ENCODE measurements at places on chromosomes 6 and 20.
A peak's percentile ranks its signal among the peaks of the same experiment; 100 is the strongest.

- no peak for DNase-seq
These were observed 11.3 kb upstream of the GMPR start for GRCh38 chr6:16227048-16227562.

DNA sequence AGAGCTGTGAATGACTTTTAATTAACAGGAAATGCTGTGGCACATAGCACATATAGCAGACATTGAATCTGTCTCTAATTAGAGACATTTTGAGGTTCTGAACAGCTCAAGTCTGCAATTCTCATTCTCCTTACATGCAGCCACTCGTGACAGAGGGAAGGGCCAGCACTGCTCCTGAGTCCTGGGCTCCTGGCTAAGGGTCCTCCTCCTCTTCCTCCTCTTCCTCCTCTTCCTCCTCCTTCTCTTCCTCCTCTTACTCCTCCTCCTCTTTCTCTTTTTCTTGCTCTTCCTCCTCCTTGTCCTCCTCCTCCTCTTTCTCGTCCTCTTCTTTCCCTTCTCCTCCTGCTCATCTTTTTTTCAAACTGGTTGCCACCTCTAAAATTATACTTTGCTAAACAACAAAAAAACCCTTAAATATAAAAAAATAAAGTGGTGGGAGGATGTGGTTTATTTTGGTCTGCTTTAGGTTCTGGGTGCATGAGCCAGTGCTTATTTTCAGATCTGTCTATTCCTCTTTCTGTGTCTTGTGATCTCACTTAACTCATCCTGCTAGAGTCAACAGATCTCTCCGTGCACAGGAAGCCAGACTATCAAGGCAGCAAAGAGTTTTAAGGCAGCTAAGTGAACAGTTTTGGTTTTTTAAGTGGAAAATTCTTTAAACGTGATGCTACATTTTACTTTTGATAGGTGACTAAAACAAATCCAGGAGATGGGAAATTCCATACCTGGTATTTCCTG lies 159.3 kb downstream of the CD83 start:
- DNase-seq: peak; percentile 24

DNA sequence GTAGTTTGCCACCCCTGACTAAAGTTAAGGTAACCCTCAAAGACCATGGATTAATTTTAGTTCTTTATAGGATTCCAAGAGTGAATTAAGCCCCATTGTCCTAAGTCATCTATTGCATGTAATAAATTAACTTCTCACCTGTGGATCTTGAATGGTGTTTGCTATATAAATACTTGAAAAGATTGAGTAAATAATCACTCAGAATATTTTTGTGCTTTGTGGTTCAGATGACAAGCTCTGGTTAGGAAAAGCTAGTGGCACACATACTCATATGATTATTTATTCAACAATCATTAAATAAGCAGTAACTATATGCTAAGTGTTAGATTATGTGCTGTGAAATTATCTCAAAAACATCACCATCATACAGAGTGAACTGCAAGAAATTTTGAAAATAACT lies 203.2 kb downstream of the OGFRL1 start:
- DNase-seq: no peak

GRCh38 chr6:82251942-82252341 lies 4.4 kb upstream of the IBTK start:
- no peak for DNase-seq

GRCh38 chr6:17730078-17730704 lies 23.5 kb upstream of the NUP153 start:
- no peak for DNase-seq

DNA sequence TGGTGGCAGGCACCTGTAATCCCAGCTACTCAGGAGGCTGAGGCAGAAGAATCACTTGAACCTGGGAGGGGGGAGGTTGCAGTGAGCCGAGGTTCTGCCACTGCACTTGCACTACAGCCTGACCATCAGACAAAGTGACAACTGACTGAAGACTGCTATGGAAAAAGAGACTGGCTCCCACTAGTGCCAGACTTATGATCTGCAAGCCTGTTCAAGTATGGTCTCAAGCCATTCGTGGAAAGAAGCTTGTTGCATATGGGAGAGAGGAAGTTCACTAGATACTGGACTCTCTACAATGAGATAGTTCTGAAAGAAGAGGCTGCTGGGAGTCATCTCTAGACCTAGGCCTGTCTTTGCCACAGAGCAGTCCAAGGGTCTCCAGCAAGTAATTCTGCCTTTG lies 26.7 kb downstream of the MDN1 start:
- DNase-seq: peak; percentile 45

DNA sequence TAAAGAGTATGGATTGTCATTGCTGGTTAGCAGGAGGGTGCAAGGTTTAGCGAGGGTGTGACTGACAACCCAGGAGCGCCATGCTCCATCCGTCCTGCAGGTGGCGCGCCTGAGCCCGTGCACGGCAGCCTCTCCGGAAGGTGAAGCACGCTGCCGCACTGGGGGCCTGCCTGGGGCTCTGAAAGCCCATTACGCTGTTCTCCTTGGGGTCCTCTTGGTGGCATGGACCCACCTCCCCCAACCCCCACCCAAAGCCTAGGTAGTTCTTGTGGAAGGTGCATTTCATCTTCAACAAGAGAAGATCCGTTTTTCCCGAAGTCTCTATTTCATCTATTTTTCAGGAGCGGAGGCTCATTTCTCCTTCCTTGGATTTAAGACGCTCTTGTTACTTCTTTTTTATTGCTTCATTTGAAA lies 197.4 kb upstream of the KCNG1 start:
- DNase-seq: peak; percentile 76

GRCh38 chr6:73898599-73898998 lies 202.6 kb downstream of the CD109 start:
- DNase-seq: no peak

- no peak for DNase-seq
These were observed 695.5 kb upstream of the CHD6 start for GRCh38 chr20:42313704-42314103.

- DNase-seq: peak; percentile 77
These were observed 148.0 kb downstream of the DHX35 start for GRCh38 chr20:39109933-39110818.

- DNase-seq: peak; percentile 85
These were observed 99.8 kb upstream of the FOXA2 start for GRCh38 chr20:22684072-22684762.

DNA sequence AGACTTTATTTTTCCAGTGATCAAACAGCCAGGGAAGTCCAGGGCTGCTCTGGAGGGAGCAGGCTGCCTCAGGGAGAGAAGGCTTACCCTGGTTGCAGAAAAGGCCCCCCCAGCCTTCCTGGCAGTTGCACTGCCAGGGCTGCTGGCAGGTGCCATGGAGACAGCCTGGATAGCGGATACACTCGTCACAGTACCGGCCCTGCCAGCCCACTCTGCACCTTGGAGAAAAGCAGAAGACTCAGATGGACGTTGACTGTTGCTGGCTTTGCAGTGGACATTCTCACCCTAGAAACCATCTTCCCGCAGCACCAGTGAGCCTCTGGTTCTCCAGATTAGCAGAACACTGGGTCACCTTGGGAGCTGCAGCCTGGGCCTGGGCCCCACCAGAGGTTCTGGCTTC lies 5.4 kb downstream of the DLL1 start:
- no peak for DNase-seq

- no peak for DNase-seq
These were observed 147.4 kb downstream of the FOXC1 start for GRCh38 chr6:1757131-1757530.

DNA sequence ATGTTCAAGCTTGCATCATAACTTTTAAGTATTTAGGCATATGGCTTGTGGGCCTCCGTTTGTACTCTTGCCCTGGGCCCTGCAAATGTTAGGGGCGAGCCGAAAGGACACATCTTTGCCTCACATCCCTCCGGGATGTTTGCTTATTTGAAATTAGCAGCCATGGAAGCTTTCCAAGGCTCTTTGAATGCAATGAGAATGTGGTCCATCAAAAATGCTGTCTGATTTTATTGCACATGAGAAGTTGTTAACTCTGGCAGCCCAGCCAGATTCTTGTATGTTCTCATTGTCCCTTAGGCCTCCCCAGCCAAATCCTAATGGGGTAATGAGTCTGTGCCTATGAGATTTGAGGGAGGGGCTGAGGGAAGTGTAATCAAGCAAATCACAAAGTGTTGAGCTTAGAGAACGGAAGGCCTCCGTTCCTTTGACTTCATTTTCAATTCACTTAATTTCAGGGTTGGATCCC lies 261.2 kb upstream of the MARCKS start:
- DNase-seq: no peak

DNA sequence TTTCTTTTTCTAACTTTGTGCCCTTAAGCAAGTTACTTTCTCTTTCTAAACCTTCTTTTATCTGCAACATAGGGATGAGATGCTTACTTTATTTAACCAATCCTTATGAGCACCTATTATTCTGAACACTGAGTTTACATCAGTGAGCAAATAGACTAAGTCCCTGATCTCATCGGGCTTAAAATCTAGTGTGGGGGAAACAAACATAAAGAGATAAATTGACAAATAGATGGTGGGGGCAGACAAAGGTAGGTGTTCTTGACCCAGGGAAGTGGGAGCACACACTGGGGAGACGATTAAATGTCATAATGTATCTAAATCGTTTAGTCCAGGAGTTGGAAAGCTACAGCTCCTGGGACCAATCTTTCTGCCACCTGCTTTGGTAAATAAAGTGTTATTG lies 129.6 kb downstream of the TFAP2C start:
- DNase-seq: no peak

- DNase-seq: no peak
These were observed 205.1 kb upstream of the GMDS start for GRCh38 chr6:2450546-2450945.

- DNase-seq: no peak
These were observed 1193.0 kb upstream of the CITED2 start for GRCh38 chr6:140567466-140567865.

GRCh38 chr20:5991623-5992441 lies 41.4 kb downstream of the MCM8 start:
- DNase-seq: no peak

DNA sequence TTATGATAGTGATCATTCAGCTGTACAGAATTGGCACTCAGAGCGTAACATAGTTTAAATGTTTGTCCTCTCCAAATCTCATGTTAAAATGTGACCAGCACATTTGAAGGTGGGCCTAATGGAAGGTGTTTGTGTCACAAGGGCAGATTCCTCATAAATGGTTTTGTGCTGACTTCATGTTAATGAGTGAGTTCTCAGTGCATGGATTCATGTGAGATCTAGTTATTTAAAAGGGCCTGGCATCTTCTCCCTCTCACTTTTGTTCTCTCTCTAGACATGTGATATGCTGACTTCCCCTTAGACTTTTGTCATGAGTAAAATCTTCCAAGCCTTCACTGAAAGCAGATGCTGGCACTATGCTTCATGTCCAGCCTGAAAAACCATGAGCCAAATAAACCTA lies 452.4 kb upstream of the PTCHD4 start:
- DNase-seq: no peak

- DNase-seq: no peak
These were observed at the start of gene C20orf141 for GRCh38 chr20:2814587-2815051. Gene C20orf141 (plus strand): TSS chr20:2814987. CDS start chr20:2815185, 198 bp downstream.

DNA sequence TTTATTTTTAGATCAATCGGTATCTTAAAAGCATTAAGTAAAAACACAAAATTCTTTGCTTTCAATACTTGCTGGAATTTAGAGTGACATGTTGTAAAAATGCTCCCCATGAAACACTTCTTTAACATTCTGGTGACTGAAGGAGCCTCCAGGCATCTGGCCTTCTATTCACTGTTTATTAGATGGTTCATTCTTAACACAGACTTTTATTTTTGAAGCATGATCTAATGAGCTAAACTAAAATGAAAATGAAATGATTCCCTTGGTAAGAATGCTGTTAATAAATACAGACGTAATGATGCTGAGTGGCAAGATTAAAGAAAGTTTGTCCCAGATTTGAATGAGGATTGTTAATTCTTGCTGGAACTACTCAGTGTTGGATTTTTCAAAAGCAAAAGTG lies 698.4 kb downstream of the TENT5A start:
- no peak for DNase-seq

- no peak for DNase-seq
These were observed 135.8 kb upstream of the CITED2 start for GRCh38 chr6:139510040-139510790.

- peak; percentile 59 for DNase-seq
These were observed 659 bp downstream of the CEP85L start for GRCh38 chr6:118650582-118651281.

- no peak for DNase-seq
These were observed 7.7 kb upstream of the SMIM13 start for GRCh38 chr6:11085758-11086435.

- DNase-seq: no peak
These were observed 73.1 kb upstream of the ISM1 start for GRCh38 chr20:13147971-13148370.

GRCh38 chr6:79947191-79948186 lies at the start of gene ELOVL4:
Gene ELOVL4 (minus strand): TSS chr6:79947553. CDS start chr6:79947279, 274 bp downstream.
- DNase-seq: peak; percentile 96

DNA sequence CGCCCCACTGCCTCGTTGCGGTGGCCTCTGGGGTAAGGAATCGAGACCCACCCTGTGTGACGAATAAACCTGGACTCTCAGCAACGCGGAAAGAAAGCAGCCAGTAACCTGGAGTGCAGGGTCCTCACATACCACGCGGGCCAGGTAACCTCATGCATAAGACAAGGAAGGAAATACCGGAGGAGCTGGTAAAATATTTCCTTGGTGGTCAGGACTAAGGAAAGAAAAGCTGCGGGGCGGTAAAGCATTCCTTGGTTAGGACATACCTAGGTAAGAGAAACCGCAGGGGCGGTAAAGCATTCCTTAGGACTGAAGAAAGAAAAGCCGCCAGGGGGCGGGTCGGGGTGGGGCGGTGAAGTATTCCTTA lies 80.7 kb downstream of the SYTL3 start:
- peak; percentile 97 for DNase-seq

GRCh38 chr6:74482180-74482579 lies 723.7 kb downstream of the COL12A1 start:
- no peak for DNase-seq

DNA sequence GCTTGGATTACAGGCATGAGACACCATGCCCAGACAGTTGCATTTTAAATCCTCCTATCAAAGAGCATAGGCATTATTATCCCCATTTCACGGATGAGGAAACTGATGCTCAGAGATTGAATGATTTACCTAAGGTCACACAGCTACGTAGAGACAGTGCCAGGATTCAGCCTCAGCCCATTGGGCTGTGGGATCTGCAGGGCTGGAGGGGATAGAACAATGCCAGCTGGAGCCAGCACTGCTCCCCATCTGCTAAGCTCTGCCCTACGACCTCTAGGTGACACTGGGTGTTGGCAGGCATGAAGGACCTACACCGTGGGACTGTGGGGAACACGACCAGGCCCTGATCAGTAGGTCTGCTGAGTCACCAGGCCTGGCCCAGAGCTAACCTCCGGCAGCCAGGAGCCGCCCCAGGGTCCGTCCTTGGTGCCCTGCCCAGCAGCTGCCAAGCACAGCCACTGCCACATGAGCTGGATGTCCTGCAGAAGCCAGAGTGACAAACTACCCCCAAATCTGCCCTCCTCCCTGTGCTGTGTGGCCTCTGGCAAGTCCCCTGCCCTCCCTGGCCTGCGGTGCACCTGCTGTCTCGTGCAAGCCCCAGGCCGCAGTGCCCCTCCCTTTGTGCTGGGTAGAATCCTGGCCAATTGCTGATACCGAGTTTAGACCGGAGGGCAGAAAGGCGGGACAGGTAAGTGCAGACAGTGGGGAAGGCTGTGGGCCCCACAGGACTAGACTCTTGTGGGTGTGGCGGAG lies 47.6 kb upstream of the PTGIS start:
- DNase-seq: no peak

GRCh38 chr6:159908979-159909378 lies 18.2 kb downstream of the MAS1 start:
- DNase-seq: no peak

Measured in H9 (cell line).